Subcutaneous preadipocyte (primary cell): ENCODE measurements at places on chromosomes 7 and 10. TPM values are rescaled to one million over a fixed set of nuclear protein-coding genes. Genes with fewer than 3 reads are reported as not detected.

The IGF2BP3 gene
- total RNA-seq: 16.5 and 76.8 TPM in 2 replicates

The GLI3 gene
- total RNA-seq: 11.5 and 11.8 TPM in 2 replicates

The PLPP4 gene
- not detected in 2 replicates for total RNA-seq

The TCAF2 gene
- 3.7 and 5.9 TPM in 2 replicates for total RNA-seq

The ZCWPW1 gene
- 0.59 and 1.5 TPM in 2 replicates for total RNA-seq

The FOXI2 gene
- total RNA-seq: not detected in 2 replicates

The NME8 gene
- not detected in 2 replicates for total RNA-seq

The DEPP1 gene
- total RNA-seq: 5.3 and 47.8 TPM in 2 replicates

The FAM24A gene
- total RNA-seq: not detected in 2 replicates

The BZW2 gene
- 96.3 and 120 TPM in 2 replicates for total RNA-seq

The NCAPG2 gene
- total RNA-seq: 18.7 and 31.7 TPM in 2 replicates

The KLLN gene
- total RNA-seq: 0.73 and 0.78 TPM in 2 replicates

The OR2A5 gene
- total RNA-seq: not detected in 2 replicates

The RP9 gene
- 3.7 and 7.6 TPM in 2 replicates for total RNA-seq

The OPN4 gene
- not detected in 2 replicates for total RNA-seq
